Liver (tissue), 10 donors: ENCODE measurements at places on chromosomes 13 and 19. TPM values are rescaled to one million over a fixed set of nuclear protein-coding genes. Genes with fewer than 3 reads are reported as not detected.

DNA sequence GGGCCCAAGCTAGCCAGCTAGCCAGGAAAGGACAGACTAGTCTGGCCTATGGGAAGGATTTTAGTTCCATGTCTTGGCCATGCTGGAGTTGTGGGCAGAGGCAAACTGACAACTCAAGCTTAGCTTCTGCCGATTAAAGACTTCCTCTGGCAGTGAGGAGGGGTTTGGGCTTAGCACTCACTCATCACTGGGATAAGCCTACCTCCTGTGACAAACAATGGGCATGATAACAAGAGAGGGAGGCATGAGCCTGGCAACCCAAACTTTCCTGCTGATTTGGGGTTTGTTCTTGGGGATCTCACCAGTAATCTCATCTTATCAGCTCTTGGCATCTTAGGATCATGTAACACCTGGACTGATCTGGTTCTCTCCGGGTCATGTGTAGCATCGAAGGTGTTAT, 83.6 kb downstream of the KL start:
- no peaks in the 10 kb centered on the region for H3K27me3 ChIP-seq
- H3K4me3 ChIP-seq = no peak overlapping the region
- H3K36me3 ChIP-seq = peaks cover 1% of the 10 kb centered on the region
- H3K4me1 ChIP-seq = no peaks in the 10 kb centered on the region
- no peak for DNase-seq

GRCh38 chr13:49340161-49340560, 92.4 kb downstream of the CDADC1 start:
- H3K27me3 ChIP-seq = no peaks in the 10 kb centered on the region
- H3K4me3 ChIP-seq = no peak overlapping the region
- no peak for DNase-seq
- peaks cover 4% of the 10 kb centered on the region for H3K4me1 ChIP-seq
- no peak overlapping the region for H3K27ac ChIP-seq

GRCh38 chr13:98041081-98041820, 87.8 kb downstream of the IPO5 start:
- H3K27ac ChIP-seq = no peak overlapping the region
- no peak overlapping the region for H3K4me3 ChIP-seq
- H3K36me3 ChIP-seq = no peaks in the 10 kb centered on the region
- no peak for DNase-seq
- H3K4me1 ChIP-seq = no peaks in the 10 kb centered on the region
- no peaks in the 10 kb centered on the region for H3K27me3 ChIP-seq

DNA sequence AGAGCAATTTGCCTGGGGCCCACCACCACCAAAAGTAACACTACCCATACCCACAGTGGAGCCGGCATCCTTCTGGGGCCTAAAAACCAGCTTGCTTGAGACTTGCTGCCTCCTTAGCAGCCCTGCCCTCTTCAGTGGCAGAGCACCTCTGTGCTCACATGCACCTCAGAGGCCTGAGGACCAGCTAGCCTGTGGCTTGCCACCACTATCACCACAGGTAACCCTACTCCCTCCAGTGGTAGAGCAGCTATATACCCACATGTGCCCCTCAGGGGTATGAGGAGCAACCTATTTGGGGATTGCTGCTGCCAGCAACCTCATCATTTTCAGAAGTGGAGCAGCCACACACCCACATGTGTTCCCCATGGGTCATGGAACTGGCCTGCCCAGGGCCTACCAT, 111.4 kb upstream of the SPRY2 start:
- no peak overlapping the region for H3K27ac ChIP-seq
- no peaks in the 10 kb centered on the region for H3K36me3 ChIP-seq
- H3K4me3 ChIP-seq = no peak overlapping the region
- H3K27me3 ChIP-seq = no peaks in the 10 kb centered on the region

TNNT1 gene
- total RNA-seq = 0.28 TPM

- H3K27me3 ChIP-seq = no peaks in the 10 kb centered on the region
- H3K36me3 ChIP-seq = no peaks in the 10 kb centered on the region
- H3K27ac ChIP-seq = no peak overlapping the region
- no peak for DNase-seq
- H3K4me1 ChIP-seq = no peaks in the 10 kb centered on the region
Measured at GRCh38 chr19:28960586-28960985, 252.4 kb downstream of the UQCRFS1 start.

- no peak overlapping the region for H3K4me3 ChIP-seq
- no peaks in the 10 kb centered on the region for H3K36me3 ChIP-seq
- no peaks in the 10 kb centered on the region for H3K27me3 ChIP-seq
- no peaks in the 10 kb centered on the region for H3K4me1 ChIP-seq
Measured at GRCh38 chr19:39765091-39766076, 13.3 kb upstream of the LEUTX start.

- H3K36me3 ChIP-seq = peaks cover 11% of the 10 kb centered on the region
- peaks cover 55% of the 10 kb centered on the region for H3K4me1 ChIP-seq
- peak overlapping the region; percentile 48 for H3K27ac ChIP-seq
Measured at GRCh38 chr13:98475522-98475921, 101.4 kb downstream of the STK24 start.

GRCh38 chr13:88000239-88000638, 329.1 kb downstream of the SLITRK5 start:
- no peaks in the 10 kb centered on the region for H3K27me3 ChIP-seq
- no peak overlapping the region for H3K4me3 ChIP-seq
- no peak for DNase-seq
- no peaks in the 10 kb centered on the region for H3K36me3 ChIP-seq

GRCh38 chr19:4896372-4896771, 6.3 kb downstream of the ARRDC5 start:
- no peaks in the 10 kb centered on the region for H3K27me3 ChIP-seq
- H3K27ac ChIP-seq = no peak overlapping the region
- no peak overlapping the region for H3K4me3 ChIP-seq
- DNase-seq = no peak
- no peaks in the 10 kb centered on the region for H3K4me1 ChIP-seq
- no peaks in the 10 kb centered on the region for H3K36me3 ChIP-seq

DNA sequence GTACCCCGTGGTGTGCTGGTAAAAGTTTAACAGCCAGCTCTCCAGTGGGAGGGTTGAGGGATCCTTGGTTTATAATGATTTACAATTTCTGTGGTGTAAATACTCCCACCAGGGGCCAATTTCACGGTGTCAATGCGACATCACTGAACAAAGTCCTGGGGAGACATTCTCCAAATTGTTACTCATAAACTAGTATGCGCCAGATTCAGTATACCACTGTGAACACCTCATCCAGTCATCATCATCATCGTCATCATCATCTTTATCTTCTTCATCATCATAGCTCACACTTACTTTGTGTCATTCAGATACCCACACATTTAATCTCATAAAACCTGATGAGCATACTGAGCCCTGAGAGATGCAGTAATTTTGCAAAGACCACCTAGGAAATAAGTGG, 17.2 kb upstream of the TNFSF14 start:
- no peaks in the 10 kb centered on the region for H3K27me3 ChIP-seq
- DNase-seq = no peak
- peaks cover 79% of the 10 kb centered on the region for H3K36me3 ChIP-seq

- H3K4me3 ChIP-seq = no peak overlapping the region
- H3K36me3 ChIP-seq = no peaks in the 10 kb centered on the region
- peaks cover 5% of the 10 kb centered on the region for H3K4me1 ChIP-seq
- no peak overlapping the region for H3K27ac ChIP-seq
- no peaks in the 10 kb centered on the region for H3K27me3 ChIP-seq
Measured at GRCh38 chr19:48779636-48780035, 24.3 kb downstream of the FGF21 start.

DNA sequence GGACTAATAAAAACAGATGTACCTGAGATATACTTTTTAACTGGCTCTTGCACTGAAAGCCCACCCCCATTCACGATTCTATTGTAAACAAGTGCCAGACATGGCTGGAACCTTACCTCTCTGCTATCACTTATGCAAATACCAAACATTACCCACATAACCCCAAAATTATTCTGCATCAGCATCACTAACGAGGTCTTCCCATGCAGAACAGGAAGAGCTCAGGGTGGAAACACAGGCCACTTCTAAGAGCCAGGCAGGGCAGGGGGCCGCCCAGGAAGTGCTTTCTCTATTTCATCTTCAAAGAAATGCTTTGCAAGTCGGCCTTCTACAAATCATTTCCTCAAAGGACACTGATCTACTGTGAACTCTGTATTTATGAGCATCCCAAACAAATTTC, 7.3 kb downstream of the IRS2 start:
- DNase-seq = no peak
- peak overlapping the region; percentile 50 for H3K27ac ChIP-seq
- peaks cover 49% of the 10 kb centered on the region for H3K4me1 ChIP-seq
- H3K27me3 ChIP-seq = no peaks in the 10 kb centered on the region
- H3K36me3 ChIP-seq = peaks cover 25% of the 10 kb centered on the region

TIMM44 gene
- total RNA-seq = 35.8 TPM

RFPL4A gene
- total RNA-seq = not detected

- no peaks in the 10 kb centered on the region for H3K27me3 ChIP-seq
- no peak overlapping the region for H3K27ac ChIP-seq
- H3K36me3 ChIP-seq = no peaks in the 10 kb centered on the region
- H3K4me3 ChIP-seq = no peak overlapping the region
Measured at GRCh38 chr13:30739237-30739528, 3.8 kb downstream of the ALOX5AP start.

- H3K27me3 ChIP-seq = no peaks in the 10 kb centered on the region
- no peak for DNase-seq
- H3K27ac ChIP-seq = no peak overlapping the region
- no peak overlapping the region for H3K4me3 ChIP-seq
- H3K36me3 ChIP-seq = no peaks in the 10 kb centered on the region
- H3K4me1 ChIP-seq = peaks cover 8% of the 10 kb centered on the region
Measured at GRCh38 chr13:43042410-43042921, 19.1 kb downstream of the DNAJC15 start.

DNA sequence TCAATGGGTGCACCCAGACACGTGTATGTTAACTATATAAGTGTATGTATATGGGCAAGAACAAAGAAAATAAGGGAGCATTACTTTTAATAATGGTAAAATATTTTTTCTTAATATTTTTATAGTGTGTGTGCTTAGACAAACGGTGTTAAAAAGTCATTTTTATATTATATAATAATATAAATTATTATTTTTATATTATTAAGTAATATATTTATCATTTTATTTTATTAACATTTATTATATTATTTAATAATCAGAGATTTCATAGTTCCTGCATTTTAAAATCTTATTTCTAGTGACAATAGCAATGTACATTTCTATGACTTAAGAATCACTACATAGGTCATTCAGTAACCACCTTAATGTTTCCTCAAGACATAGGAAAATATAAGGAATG, 184.4 kb downstream of the SLITRK5 start:
- H3K4me1 ChIP-seq = no peaks in the 10 kb centered on the region
- H3K4me3 ChIP-seq = no peak overlapping the region
- no peaks in the 10 kb centered on the region for H3K27me3 ChIP-seq
- no peaks in the 10 kb centered on the region for H3K36me3 ChIP-seq

DNA sequence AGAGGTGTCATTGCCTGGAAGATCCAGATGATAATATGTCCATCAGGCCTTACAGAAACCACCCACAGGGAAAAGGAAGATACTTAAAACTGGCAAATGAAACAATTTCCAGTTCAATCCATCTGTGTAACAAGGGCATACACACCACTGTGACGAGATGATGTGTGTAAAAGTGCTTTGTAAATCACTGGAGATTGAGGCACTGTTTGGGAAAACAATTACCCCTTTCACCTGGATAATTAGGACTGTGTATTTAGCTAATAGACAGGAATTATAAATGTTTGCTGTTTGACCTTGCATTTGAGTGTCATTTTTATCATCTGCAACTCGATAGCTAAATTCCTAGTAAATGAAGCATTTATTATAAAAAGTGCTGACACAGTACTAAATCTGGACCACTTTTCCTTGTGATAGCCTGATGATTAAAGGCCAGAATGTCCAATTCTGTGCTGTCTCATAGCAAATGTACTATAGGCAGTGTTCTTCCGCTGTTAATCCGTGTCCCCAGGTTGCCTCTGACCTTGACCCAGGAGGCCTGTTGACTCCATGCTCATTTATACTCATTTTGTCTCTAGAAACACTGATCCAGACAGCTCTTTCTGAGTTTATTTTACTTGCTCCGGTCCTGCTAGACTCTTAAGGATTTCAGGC, 105.8 kb downstream of the LACC1 start:
- DNase-seq = no peak
- no peak overlapping the region for H3K4me3 ChIP-seq
- H3K36me3 ChIP-seq = no peaks in the 10 kb centered on the region
- H3K4me1 ChIP-seq = peaks cover 8% of the 10 kb centered on the region
- H3K27me3 ChIP-seq = no peaks in the 10 kb centered on the region

GRCh38 chr19:55540619-55541018, 3.7 kb upstream of the SBK2 start:
- H3K36me3 ChIP-seq = no peaks in the 10 kb centered on the region
- H3K27ac ChIP-seq = no peak overlapping the region
- no peaks in the 10 kb centered on the region for H3K4me1 ChIP-seq
- DNase-seq = no peak
- no peaks in the 10 kb centered on the region for H3K27me3 ChIP-seq
- no peak overlapping the region for H3K4me3 ChIP-seq

- no peaks in the 10 kb centered on the region for H3K4me1 ChIP-seq
- H3K27ac ChIP-seq = no peak overlapping the region
- no peaks in the 10 kb centered on the region for H3K27me3 ChIP-seq
- no peak overlapping the region for H3K4me3 ChIP-seq
- H3K36me3 ChIP-seq = no peaks in the 10 kb centered on the region
Measured at GRCh38 chr13:35648201-35648600, 171.7 kb upstream of the MAB21L1 start.

DNA sequence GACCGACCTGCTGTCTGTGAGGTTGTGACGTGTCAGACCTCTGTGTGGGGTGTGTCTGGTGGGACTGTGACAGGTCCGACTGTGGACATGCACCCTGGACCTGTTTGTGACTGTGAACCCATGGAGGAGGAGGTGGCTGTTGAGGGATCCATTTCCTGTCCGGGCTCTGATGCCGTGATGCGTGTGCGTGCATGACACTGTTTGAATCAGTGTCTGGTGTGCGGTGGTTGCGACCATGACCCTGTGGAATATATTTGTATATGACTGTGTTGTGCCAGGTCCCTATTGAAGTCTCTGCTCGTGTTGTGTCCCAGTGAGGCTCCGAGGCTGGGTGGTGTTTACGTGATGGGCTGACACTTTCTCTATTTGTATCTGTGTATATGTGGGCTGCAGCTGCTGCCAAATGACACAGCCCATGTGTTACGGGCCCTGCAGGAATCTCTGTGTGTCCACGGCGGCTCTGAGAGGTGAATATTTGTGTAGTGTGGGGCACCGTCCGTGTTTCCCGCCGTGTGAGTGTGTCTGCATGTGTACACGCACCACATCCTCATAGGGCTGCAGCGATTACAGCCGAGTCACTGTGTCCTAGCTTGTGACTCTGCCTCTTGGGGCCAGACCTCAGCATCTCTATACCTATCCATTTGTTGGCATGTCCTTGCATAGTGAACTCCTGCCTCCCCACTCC, 18.3 kb downstream of the CCDC97 start:
- no peaks in the 10 kb centered on the region for H3K36me3 ChIP-seq
- peaks cover 43% of the 10 kb centered on the region for H3K4me1 ChIP-seq
- no peak for DNase-seq
- H3K4me3 ChIP-seq = no peak overlapping the region
